ENCODE measurements at places on chromosomes 6 and 20.

DNA sequence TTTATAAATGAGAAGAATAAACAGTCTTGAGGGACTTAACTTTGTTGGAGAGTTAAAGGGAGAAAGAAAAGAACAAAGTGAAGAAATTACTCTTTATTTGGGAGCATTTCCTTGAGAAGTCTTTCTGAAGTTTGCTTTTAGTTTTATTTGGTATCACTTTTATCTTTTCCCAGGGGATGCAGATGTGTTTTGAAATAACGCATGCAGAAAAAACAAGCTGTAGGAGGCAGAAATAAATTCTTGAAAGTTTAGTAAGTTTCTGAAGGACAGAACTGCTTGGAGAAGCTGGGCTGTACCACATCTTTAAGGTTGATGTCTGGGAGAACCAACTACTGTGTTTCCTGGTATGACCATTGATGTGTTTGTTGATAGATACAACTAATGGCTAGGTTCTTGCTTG, 75.0 kb downstream of the PLCB4 start:
- DNase-seq: no peak

GRCh38 chr6:15355683-15356099, 109.8 kb downstream of the JARID2 start:
- DNase-seq: no peak

GRCh38 chr6:27785294-27785693, 126.9 kb downstream of the OR2B2 start:
- no peak for DNase-seq

GRCh38 chr6:116779573-116780164, 14.2 kb upstream of the FAM162B start:
- no peak for DNase-seq

GRCh38 chr20:10501402-10501801, 66.3 kb downstream of the SLX4IP start:
- DNase-seq: no peak

GRCh38 chr6:41719436-41720261, 15.8 kb downstream of the TFEB start:
- DNase-seq: no peak

- no peak for DNase-seq
These were observed 222.4 kb upstream of the MYLIP start for GRCh38 chr6:15906420-15907016.

DNA sequence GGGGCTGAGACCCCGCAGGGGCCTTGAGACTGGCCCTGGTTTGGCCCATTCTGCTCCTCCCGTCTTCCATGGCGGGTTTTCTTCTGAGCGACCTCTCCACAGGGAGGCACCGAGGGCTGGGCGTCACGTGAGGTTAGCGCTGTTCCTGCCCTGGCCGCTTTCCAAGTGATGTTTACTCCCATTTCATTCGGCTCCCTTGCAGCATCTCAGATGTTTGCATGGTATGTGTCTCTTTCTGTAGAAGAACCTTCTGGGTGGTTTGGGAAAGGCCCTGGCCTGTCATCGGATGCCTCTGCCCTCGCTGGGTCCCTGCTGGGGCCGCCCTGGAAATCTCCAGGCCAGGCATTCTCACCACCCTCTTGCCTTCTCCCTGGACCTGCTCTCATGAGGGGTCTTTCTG, 17.3 kb downstream of the RAMACL start:
- DNase-seq: peak; percentile 24

DNA sequence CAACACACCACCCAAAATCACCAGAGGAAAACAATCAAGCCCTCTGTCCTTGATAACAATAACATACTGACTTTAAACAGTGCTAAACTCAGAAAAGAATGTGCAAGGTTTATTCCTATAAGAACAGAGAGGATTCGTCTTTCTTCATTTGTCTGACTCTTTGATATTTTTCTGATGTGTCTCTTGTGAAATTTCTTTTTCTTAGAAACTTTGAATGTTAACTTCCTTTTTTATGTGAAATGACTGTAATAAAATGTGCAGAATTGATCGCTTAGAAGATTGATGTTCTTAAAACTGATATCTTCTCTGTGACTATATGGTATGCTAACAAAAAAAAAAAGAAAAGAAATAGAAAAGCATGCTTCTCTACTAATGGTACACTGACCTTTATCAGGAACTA, 947.4 kb upstream of the CITED2 start:
- DNase-seq: no peak

DNA sequence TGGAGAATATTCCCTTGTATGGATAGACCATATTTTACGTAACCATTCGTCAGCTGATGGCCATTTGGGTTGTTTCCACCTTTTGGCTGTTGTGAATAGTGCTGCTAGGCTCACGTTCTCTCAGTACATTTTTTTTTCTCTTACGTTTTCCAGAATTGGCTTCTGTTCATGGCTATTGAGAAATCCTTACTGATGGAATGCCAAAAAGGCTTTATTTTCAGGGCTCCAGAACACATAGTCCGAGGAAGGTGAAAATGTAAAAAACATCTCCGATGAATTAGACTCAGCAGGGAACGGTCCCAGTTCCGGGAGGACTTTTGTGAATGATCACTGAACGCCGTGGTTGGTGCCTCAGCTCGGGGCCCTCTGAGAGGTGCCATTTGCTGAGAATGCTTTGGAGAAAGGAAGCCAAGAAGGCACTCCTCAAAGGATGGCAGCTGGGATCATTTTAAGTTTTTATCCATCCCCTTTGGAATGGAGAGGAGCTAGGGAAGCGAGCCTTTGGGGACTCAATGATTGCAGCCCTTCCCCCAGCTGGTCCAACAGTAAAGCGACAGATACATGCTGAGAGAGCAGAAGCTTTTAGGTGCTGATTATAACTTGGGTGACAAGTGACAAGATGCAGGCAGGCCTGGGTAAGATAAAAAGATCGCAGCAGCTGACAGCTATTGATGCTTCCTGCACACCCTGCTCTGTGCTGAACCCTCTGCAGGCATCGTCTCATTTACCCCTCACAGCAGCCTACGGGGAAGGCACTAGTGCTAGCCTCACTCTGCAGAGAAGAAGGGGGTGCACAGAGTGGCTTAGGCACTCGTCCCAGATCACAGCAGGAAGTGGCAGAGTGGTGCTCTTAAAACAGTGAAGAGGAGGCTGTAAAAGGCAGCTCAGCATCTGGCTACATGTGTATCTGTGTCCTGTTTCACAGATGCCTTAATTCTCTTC, 133.4 kb upstream of the KCNG1 start:
- DNase-seq: no peak

GRCh38 chr6:51153109-51153508, 334.4 kb downstream of the TFAP2B start:
- no peak for DNase-seq

DNA sequence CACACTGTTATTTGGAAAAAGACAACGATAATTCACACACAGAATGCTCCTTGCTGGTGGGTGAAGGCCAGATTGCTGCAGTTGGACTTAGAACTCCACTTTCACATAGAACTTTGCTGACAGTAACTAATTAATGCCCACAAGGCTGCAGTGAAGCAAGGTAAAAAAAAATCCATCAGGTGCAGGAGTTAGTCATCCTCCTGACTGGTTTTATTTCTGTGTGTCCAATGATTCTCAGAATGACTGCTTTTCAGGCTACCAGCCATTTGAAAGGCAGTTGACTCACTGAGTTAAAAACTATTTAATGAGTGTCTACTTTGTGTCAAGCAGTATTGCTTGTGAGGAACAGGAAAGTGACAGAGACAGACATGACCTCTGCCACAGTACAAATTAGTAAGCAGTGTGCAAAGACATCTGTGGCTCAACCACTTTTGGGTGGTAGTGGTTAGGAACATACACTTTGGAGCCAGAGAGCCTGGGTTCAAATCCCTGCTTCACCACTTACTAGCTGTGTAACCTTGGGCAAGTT, 41.9 kb downstream of the ELOVL5 start:
- no peak for DNase-seq

GRCh38 chr20:53578492-53579222, 15.0 kb downstream of the ZNF217 start:
- no peak for DNase-seq

DNA sequence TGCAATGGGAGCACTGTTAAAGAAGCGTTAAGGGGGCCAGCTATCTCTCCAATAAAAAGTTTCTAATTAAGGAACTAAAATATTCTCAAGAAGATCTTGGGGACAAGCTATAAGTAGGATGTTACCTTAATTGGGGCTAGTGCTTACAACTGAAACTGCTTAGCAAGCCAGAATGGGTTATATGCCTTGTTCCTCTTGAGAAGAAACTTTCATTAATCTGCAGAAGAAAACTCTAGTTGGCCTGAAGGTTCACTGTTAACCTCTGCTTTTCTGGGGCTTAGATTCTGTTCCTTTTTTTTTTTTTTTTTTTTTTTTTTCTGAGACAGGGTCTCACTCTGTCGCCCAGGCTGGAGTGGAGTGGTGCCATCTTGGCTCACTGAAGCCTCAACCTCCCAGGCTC, 82.2 kb downstream of the BACH2 start:
- DNase-seq: no peak

GRCh38 chr6:158206740-158207421, 38.7 kb downstream of the GTF2H5 start:
- DNase-seq: no peak

DNA sequence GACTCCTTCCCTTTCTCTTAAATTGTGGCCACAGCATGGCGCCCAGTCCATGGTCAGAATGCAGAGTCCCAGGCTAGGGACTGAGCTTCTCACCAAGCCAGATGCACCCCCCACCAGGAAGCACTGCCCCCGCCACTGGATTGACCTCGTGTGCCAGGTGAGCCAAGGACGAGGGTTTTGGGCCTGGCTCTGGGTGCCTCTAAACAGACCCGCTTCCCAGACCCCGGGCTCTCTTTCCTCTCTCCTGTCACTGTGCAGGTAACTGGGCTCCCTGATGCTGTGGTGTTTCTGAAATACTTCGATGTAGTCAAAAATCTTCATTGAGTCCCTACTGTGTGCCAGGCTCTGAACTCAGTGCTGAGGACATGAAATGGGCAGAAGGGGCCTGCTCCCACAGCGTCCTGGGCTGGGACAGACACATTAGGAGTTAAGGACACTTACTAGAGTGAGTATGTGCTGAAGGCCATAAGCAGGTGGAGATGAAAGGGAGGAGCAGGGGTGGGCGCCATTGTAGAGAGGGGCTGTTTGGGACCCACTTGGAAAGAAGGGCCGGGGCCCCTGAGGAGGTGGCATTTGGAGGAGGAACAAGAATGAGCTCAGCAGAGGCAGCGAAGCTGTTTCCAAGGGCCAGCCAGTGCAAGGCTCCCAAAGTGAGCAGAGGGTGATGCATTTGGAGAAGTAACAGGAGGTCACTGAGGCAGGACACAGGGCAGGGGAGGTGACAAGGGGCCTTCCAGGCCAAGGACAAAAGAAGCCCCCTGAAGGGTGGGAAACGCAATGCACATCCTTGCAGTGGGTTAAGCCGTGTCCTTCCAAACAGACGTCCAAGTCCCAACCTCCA, 217.1 kb downstream of the ANKRD60 start:
- peak; percentile 20 for DNase-seq

- DNase-seq: no peak
These were observed 336.8 kb downstream of the HDGFL1 start for GRCh38 chr6:22906091-22906549.

DNA sequence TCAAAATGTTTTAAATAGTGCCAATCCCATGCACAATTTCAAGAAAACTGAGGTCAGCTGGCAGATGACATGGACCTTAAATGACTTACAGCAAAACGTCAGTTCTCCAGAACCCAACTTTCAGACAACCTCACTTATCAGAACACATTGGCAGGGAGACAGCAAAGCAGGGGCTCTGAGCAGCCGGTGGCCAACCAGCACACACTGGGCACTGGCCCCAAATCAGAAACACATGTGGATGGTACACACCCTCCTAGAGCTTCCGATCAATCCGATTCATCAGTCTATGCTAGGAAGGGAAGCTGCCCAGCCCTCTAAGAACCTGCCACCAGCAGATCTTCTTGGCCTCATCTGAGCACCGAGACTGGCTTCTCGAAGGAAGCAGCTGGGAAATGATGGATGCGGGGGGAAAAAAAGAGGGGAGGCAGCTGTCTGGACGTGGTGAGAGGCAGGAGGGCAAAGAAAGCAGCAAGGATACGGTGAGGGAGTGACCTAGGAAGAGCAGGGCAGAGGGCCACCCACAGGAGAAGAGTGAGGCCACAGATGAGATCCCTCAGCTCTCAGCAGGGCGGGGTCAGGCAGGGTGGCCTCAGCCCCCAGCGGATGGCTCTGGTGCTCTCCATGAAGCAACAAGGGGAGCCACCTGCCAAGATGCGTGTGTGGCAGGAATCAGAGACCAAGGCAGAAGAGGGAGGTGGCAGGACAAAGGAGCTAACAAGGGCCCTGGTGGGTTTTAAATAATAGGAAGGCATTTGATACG, 32.9 kb downstream of the TAF4 start:
- no peak for DNase-seq

- no peak for DNase-seq
These were observed 1.1 kb downstream of the DEF6 start for GRCh38 chr6:35298625-35299140.

DNA sequence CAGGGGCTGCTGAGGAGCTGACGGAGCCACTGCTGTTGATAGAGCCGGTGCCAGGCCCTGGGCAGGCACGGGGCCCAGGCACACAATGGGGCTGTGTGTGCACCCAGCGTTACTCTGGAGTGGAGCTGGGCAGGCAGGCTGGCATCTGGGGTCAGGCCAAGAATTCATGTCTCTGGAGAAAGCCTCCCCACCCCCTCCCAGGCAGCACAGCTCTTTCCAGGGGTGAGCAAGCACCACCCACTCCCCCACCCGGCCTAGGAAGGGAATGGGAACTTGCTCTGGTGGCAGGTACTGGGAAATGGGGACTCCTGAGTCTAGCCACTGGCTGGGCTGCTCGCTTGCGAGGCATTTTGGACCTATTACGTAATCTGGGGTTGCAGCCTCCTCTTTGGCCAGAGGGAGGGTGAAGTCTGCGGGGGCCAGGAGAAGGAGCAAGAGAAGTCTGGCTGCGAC, 22.7 kb downstream of the TFEB start:
- no peak for DNase-seq
